ENCODE measurements at places on chromosomes 11 and 22.

DNA sequence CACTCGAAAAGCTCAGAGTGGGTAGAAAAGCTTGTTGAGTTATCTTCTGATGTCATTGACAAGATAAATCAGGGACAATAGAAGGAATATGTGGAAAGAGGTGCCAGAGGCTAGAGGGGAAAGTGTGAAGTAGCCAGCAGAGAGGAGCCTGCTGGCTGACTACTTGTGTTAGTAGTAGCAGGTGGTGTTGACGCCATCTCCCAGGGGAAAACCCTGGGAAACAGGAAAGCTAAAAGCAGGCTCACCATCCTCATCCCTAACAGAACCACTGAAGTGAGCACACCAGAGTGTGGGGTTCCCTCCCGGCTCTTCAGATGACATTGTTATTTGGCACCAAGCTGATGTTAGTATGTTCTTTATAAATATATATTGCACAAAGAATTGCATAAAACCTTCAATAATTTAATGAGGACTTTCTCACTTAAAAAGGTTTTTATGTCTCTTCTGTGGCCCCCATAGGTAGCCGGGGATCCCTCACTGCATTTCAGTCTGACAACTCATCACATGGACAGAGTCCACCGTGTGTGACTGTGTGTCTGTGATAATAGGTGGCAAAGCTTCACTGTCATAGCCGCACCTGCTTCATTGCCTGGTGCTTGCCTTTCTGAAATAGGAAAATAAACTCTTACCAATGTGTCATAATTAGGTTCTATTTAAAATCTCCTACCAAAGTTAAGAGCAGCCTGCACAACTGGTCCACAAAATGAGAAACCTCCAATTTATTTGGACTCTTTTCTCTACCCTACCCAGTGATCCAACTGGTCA, 63.2 kb upstream of the TOP3B start:
- no peak for DNase-seq

GRCh38 chr11:109306322-109306721, 115.7 kb upstream of the C11orf87 start:
- DNase-seq, result no peak

GRCh38 chr22:36376265-36376664, 11.5 kb downstream of the MYH9 start:
- no peak for DNase-seq

DNA sequence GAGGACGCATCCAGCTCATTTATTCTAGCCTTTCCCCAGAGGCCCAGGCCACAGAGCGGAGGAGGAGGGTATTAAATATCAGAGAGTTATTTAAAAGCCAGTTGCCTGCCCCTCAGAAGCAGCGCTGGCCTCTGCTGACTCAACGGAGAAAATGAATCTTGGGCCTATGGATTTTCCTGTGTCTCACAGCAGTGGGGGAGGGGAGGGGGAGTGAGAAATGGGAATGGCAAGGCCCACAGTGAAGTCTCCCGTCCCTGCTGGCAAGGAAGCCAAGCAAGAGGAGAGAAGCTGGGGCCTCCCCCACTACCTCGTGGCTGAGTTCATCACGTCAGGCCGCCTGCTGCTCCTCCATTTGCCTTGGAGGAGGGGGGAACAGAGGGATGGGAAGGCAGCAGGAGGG, 4.5 kb upstream of the TPBGL start:
- no peak for DNase-seq
